ENCODE measurements at places on chromosomes 5 and 9. TPM values are rescaled to one million over a fixed set of nuclear protein-coding genes. Genes with fewer than 3 reads are reported as not detected.
A peak's percentile ranks its signal among the peaks of the same experiment; 100 is the strongest.

DNA sequence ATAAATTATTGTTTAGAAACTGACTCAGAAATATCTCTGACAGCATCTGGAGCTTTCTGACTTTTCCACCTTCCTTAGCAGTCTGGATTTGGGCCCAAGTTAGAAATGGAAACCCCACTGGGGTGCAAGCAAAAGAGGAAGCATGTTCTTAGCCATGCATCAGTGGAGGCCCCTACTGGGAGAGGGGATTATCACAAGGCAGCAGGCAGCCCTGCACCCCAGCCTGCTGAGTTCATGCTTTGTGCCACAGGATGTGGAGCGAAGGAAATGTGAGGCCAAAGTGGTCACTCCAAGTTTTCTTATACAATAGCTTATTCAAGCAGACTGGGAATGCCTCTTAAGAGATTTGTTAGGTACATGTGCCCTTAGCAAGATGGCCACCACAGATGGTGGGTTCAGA, 146.5 kb upstream of the TLX3 start:
- DNase-seq, result no peak

DNA sequence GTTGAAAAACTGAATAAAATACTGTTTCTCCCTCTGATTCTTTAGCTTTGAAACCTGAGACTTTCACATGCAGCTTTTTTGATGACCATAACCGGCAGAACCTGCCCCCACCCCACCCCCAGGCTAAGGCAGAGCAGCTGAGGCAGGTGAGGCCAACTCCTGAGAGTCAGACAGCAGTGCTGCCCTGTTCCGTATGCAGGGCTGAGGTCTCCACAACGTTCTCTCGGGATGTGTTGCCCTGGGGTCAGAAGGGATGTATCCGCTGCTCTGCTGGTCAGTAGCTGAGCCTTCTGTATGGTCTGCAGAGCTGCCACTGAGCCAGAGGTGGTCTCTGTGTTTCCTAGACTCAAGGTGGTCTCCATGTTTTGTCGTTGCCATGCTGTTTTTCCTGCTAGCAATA, 190.5 kb downstream of the AOPEP start:
- no peak for DNase-seq

GRCh38 chr9:124950050-124950718, 9.3 kb upstream of the GOLGA1 start:
- no peak for DNase-seq

SIGMAR1 gene
- 54.0 TPM for polyA plus RNA-seq

GRCh38 chr5:7398596-7399280, 2.8 kb downstream of the ADCY2 start:
- no peak for DNase-seq

ZER1 gene
- polyA plus RNA-seq, result 36.3 TPM

DNA sequence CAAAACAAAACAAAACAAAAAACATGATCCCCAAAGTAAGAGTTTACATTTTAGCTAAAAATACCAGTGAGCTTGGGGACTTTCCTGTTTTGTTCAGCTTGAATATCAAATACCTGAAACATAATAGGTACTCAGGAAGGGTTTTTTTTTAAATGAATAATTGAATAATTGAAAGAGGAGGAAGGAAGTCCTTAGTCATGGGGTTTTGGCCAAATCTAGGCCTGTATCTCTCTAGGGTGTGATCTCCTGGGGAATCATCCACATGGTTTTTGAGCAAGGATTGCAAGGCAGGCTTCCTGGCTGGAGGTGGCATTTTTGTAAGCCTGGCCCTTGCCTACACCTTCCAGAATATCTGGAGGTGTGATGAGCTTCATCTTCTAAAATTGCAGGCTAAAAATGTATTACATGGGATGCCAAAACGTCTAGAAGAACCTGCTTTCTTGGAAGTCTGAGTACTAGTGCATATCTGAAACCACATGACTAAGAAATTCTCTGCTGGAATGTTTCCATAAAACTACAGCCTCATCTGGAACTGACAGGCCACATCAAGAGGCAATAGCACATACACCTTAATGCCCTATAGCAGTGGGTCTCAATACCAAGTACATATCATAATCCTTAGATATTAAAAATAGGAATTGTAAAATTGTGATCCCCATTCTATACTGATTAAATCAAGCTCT, 10.4 kb downstream of the C9 start:
- DNase-seq, result no peak

GRCh38 chr5:108381350-108381953, 446 bp downstream of the FBXL17 start:
- peak; percentile 66 for DNase-seq

GRCh38 chr5:8123559-8123958, 254.6 kb downstream of the MTRR start:
- no peak for DNase-seq

DNA sequence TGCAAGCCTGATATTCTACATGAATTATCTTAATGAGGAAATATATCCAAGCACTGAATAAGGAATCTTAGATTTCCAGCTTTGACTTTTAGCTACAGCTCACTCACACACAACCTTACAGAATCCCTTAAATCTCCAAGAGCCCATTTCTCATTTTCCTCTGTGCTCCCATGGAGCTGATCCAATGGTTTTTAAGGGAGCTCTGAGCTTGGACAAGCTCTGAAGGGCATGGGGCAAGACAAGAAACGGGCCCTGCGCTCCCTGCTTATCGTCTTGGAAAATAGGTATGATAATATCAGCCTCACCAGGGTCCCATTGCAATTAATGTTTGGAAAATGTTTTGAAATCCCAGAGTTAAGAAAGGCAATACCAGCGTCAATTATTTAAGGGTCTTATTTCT, 1021.7 kb downstream of the NR2F1-AS1 start:
- no peak for DNase-seq

- peak; percentile 43 for DNase-seq
Measured at GRCh38 chr5:78594610-78595457, 53.7 kb downstream of the LHFPL2 start.

DNA sequence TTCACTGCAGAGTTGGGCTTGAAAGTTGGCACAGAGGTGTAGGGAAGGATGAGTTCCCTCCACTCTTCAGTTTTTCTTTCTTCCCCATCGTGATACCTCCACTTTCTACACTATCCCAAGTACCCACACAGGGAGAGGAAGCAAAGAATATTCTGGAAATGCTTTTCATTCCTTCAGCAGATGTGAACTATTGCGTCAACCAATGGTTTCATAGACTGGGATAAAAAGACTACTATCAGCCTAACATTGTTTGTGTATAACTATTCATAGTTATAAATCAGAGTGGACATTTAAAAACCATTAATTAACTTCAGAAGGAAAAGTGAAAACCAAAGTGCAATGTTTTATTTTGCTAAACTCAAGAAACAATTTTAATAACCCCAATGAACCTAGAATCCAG, 63.6 kb upstream of the MAMDC2 start:
- DNase-seq, result no peak

DNA sequence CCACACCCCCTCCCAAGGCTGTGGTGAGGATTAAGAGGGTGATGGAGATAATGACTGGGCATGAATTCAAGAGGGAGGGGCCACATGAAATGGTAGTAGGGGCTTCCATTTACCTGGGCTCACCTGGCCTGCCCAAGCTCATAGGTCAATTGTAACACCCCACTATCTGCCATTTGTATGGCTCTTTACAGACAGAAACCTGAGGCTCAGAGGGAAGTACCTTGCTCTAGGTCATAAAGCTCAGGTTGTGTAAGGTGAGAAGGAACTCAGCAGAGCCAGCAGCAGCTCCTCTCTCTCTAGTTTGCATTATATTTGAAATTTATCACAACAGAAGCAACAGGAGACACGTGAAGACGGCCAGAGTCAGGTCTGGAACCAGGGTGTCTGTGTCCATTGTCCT, 133.4 kb upstream of the ALDH1B1 start:
- DNase-seq, result no peak

SPATA31A1 gene
- not detected for polyA plus RNA-seq

- DNase-seq, result no peak
Measured at GRCh38 chr9:29176231-29176630, 1603.0 kb upstream of the C9orf72 start.

DNA sequence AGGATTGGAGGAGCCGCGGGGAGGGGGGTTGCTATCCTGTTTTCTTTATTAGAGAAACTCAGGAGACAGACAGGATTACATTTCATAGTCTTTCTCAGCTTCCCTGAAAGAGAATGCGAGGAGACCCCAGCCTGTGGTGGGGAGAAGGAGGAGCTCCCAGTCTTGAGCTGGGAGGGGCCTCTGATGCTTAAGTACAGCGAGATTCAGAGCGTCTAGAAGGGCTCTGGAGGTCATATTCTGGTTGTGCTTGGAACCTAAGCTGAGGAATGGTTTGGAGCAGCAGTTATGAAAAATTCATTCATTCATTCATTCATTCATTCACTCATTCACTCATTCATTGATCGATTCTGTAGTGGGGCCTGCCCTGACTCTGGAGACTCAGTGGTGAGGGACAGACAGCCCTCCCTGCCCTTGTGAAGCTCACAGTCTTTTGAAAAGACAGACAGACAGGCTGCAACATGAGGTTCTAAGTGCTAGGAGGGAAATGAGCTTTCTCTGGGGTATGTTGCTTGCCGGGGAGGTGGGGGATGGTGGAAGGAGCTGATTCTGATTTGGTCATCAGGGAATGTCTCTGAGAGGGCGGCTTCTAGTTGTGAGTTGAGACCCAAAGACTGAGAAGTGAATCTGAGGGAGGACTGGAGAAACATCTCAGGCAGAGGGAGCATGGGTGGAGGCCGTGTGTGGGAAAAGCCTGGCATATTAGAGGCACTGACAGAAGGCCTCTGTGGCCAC, 2.5 kb upstream of the SPRY4 start:
- no peak for DNase-seq

DNA sequence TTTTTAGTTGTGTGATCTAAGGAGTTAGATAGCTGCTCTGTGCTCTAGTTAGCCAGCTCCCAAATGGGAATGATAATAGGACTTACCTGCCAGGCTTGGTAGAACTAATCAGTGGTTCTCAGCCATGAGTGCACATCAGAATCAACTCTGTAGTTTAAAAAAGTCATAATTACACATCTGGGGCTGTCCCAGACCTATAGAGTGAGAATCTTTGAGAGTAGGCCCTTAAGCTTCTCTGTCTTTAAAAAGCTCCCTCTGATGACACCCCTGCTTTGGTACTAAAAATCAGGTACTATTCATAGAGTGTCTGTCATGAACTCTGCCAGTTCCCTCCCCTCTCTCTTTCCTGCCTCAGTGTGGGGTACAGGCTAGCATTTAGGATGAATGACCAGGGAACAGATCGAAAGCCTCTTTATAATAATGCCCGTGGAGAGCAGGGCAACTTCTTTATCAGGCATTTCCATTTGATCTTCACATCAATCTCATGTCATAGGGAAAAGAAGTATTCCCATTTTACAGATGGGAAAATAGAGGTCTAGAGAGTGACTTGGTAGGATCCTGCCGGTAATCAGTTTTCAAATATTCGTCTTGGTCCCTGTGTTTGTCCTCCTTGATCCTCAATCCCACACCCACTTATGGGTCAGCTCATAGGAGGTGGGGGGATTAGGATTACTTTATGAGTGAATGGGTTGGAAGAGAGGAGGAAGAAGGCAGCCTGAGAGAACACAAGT, 15.3 kb downstream of the PPARGC1B start:
- DNase-seq, result no peak

GRCh38 chr9:114619191-114619761, 8.2 kb downstream of the TMEM268 start:
- no peak for DNase-seq

DNA sequence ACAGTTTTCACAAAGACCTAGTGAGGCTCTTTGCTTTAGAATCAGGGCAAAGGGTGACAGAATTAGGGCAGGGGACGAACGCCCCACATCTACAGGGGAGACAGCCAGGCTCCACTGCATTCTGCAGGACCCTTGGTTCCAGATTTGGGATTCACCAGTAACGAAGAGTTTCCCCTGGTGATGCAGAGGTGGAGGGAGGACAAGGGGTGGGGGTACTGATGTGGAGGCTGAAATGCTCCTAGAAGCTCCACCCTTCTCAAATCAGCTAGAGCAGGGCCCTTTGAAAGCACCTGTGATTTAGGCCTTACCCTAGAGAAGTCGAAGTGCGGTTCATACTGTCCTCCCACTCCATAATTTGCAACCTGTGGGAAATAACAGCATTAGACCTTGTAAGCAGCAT, 29.1 kb downstream of the P4HA2 start:
- no peak for DNase-seq

SPINK6 gene
- not detected for polyA plus RNA-seq

CCL21 gene
- polyA plus RNA-seq, result 44.5 TPM

DNA sequence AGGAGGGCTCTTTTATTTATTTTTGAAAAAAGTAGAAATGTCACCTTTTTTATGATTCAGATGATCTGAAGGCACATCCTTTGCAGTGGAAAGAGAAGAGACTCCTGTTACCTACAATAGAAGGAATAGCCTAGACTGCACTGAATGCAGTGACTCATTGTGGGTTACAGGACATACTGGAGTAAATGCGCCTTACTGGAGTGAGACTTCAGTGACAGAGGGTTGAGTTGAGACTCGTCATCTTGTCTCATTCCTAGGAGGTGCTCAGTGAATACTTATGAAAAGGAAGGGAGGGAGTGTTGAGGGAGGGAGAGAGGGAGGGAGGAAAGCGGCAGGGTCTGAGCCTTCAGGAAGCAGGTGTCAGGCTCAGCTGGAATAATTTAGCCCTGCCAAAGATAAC, 25.2 kb downstream of the ANKRA2 start:
- no peak for DNase-seq

All from heart right ventricle (tissue), 16 donors.